ENCODE measurements at places on chromosomes 5 and 9. TPM values are rescaled to one million over a fixed set of nuclear protein-coding genes. Genes with fewer than 3 reads are reported as not detected.

GRCh38 chr9:130241198-130241535 is 24.4 kb upstream of the HMCN2 start:
- no peaks in the 10 kb centered on the region for H3K27me3 ChIP-seq
- no peak overlapping the region for H3K27ac ChIP-seq
- no peaks in the 10 kb centered on the region for H3K4me1 ChIP-seq
- no peaks in the 10 kb centered on the region for H3K36me3 ChIP-seq
- no peak overlapping the region for H3K4me3 ChIP-seq

Gene HSPB3
- total RNA-seq = not detected

GRCh38 chr5:117454716-117455212 is 880.1 kb upstream of the SEMA6A start:
- no peaks in the 10 kb centered on the region for H3K36me3 ChIP-seq
- H3K4me3 ChIP-seq = no peak overlapping the region
- no peaks in the 10 kb centered on the region for H3K27me3 ChIP-seq
- no peaks in the 10 kb centered on the region for H3K4me1 ChIP-seq
- DNase-seq = no peak

Gene ORM2
- total RNA-seq = not detected

Gene SLC6A3
- total RNA-seq = not detected

DNA sequence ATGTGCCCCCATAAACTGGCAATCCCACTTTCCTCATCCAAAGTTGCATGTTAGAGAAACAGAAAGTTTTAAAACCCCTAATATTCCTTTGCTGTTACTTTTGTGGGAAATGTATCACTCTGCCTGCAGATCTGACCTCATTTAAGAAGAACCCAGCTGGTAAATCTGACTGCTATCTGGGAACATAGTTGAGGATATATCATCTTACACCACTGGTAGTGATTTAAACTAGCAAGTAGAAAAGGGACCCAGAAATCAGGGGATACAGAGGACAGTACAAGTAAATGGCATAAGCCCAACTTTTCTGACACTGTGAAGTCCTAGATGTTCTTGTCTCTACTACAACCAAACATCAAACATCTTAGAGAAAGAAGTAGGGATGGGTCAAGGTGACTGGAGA is 1060.5 kb upstream of the DMAC1 start:
- H3K4me1 ChIP-seq = peaks cover 4% of the 10 kb centered on the region
- no peak overlapping the region for H3K27ac ChIP-seq
- peaks cover 13% of the 10 kb centered on the region for H3K27me3 ChIP-seq
- DNase-seq = no peak
- no peaks in the 10 kb centered on the region for H3K36me3 ChIP-seq
- no peak overlapping the region for H3K4me3 ChIP-seq

Gene ANKRD33B
- 4.4 TPM for total RNA-seq

Gene DND1
- 1.1 TPM for total RNA-seq

Gene CLTB
- total RNA-seq = 73.2 TPM

- no peak for DNase-seq
- H3K27me3 ChIP-seq = peaks cover 2% of the 10 kb centered on the region
- no peaks in the 10 kb centered on the region for H3K36me3 ChIP-seq
- no peaks in the 10 kb centered on the region for H3K4me1 ChIP-seq
- no peak overlapping the region for H3K27ac ChIP-seq
Observed at GRCh38 chr5:114415760-114416159, 53.9 kb downstream of the KCNN2 start.

GRCh38 chr5:84242286-84242685 is 142.4 kb downstream of the EDIL3 start:
- H3K36me3 ChIP-seq = no peaks in the 10 kb centered on the region
- no peak for DNase-seq
- H3K4me3 ChIP-seq = no peak overlapping the region
- no peaks in the 10 kb centered on the region for H3K27me3 ChIP-seq

GRCh38 chr5:149432911-149433401 is 53.9 kb upstream of the IL17B start:
- H3K4me1 ChIP-seq = peaks cover 11% of the 10 kb centered on the region
- H3K36me3 ChIP-seq = no peaks in the 10 kb centered on the region
- no peak for DNase-seq
- no peak overlapping the region for H3K4me3 ChIP-seq

DNA sequence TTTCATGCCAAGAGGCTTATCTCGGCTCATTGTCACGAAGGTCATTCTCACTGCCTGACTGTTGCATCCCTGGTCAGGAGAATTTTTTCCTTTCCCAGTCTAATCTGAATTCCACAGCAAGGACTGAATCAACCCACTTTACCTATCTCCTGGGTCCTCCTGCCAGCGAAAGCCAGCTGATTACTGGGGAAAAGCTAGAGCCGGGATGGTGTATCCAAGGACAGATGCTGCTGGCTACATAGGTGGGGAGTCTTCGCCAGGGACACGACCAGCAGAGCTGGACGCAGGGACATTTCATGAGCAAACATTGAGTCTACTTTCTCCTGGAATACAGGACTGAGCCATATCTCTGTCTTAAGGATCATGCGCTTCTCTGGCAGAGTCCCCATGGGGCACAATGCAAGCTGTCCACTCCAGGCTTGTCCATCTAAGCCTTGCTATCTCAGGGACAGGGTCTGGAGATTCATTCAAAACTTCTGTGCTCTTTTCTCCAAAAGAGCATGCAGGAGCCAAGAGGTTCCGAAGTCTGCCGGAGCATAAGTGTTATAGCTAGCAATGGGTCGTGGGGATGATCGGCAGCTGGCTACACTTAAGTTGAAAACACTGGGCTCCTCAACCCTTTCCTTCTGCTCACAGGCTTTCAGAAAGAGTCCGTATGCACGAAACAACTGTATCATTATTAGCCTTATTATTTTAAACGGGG is 6.5 kb upstream of the HAND1 start:
- peaks cover 81% of the 10 kb centered on the region for H3K27me3 ChIP-seq
- no peak overlapping the region for H3K4me3 ChIP-seq
- H3K4me1 ChIP-seq = no peaks in the 10 kb centered on the region
- no peaks in the 10 kb centered on the region for H3K36me3 ChIP-seq
- no peak for DNase-seq

GRCh38 chr5:158880483-158881001 is 219.2 kb downstream of the EBF1 start:
- H3K4me1 ChIP-seq = no peaks in the 10 kb centered on the region
- H3K4me3 ChIP-seq = no peak overlapping the region
- H3K36me3 ChIP-seq = no peaks in the 10 kb centered on the region
- no peak overlapping the region for H3K27ac ChIP-seq
- H3K27me3 ChIP-seq = no peaks in the 10 kb centered on the region

Gene SLC6A18
- not detected for total RNA-seq

Gene OBP2B
- total RNA-seq = not detected

Gene PCDHB11
- 0.16 TPM for total RNA-seq

GRCh38 chr5:152393441-152393840 is 11.6 kb downstream of the NMUR2 start:
- H3K4me3 ChIP-seq = no peak overlapping the region
- DNase-seq = no peak
- no peaks in the 10 kb centered on the region for H3K36me3 ChIP-seq
- no peaks in the 10 kb centered on the region for H3K4me1 ChIP-seq
- H3K27me3 ChIP-seq = no peaks in the 10 kb centered on the region
- no peak overlapping the region for H3K27ac ChIP-seq

GRCh38 chr5:86917117-86917579 is 299.4 kb downstream of the COX7C start:
- DNase-seq = peak; percentile 26
- H3K36me3 ChIP-seq = no peaks in the 10 kb centered on the region
- H3K4me3 ChIP-seq = no peak overlapping the region

Gene ARL14EPL
- 0.58 TPM for total RNA-seq

Gene BTNL3
- total RNA-seq = not detected

GRCh38 chr9:114078021-114078780 is at the start of gene AMBP:
AMBP (minus strand) TSS chr9:114078300; CDS start chr9:114078209, 91 bp downstream.
- no peaks in the 10 kb centered on the region for H3K36me3 ChIP-seq
- no peak within 1 kb of the TSS for H3K27ac ChIP-seq
- DNase-seq = no peak
- peaks cover 16% of the 10 kb centered on the region for H3K27me3 ChIP-seq

DNA sequence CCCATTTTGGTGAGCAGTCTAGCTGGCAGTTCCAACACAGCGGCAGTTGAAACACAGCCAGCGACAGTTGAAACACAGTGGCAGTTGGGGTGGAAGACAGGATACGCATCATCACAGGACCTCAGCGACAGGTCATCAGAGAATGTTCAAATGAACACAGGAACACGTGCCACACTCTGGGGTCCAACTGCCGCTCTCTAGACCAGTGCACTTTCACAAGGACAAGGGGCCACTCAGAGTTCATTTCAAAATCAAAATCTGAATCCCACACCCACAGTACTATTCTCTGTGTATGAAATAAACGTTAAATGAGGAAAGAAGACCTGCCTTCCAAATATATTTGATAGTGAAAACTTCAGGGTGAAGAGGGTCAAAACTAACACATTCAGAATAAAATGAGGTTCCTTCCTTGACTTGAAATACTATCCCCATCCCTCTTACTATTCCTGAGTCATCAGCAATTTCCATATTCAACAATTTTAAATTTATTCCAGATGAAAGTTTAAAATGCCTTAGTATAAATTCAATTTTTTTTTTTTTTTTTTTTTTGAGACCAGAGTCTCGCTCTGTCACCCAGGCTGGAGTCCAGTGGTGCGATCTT is 53.0 kb upstream of the SIMC1 start:
- no peaks in the 10 kb centered on the region for H3K4me1 ChIP-seq
- no peaks in the 10 kb centered on the region for H3K27me3 ChIP-seq
- H3K4me3 ChIP-seq = no peak overlapping the region
- no peak for DNase-seq
- H3K27ac ChIP-seq = no peak overlapping the region
- no peaks in the 10 kb centered on the region for H3K36me3 ChIP-seq

GRCh38 chr5:134567641-134568336 is 42.3 kb downstream of the JADE2 start:
- H3K27me3 ChIP-seq = no peaks in the 10 kb centered on the region
- H3K36me3 ChIP-seq = no peaks in the 10 kb centered on the region
- peak; percentile 80 for DNase-seq

GRCh38 chr9:23665635-23666034 is 160.4 kb downstream of the ELAVL2 start:
- no peak overlapping the region for H3K4me3 ChIP-seq
- no peaks in the 10 kb centered on the region for H3K4me1 ChIP-seq
- H3K36me3 ChIP-seq = no peaks in the 10 kb centered on the region
- no peak for DNase-seq
- no peak overlapping the region for H3K27ac ChIP-seq
- no peaks in the 10 kb centered on the region for H3K27me3 ChIP-seq

Gene PCDHA12
- total RNA-seq = not detected

Gene CNTNAP3
- 19.4 TPM for total RNA-seq

DNA sequence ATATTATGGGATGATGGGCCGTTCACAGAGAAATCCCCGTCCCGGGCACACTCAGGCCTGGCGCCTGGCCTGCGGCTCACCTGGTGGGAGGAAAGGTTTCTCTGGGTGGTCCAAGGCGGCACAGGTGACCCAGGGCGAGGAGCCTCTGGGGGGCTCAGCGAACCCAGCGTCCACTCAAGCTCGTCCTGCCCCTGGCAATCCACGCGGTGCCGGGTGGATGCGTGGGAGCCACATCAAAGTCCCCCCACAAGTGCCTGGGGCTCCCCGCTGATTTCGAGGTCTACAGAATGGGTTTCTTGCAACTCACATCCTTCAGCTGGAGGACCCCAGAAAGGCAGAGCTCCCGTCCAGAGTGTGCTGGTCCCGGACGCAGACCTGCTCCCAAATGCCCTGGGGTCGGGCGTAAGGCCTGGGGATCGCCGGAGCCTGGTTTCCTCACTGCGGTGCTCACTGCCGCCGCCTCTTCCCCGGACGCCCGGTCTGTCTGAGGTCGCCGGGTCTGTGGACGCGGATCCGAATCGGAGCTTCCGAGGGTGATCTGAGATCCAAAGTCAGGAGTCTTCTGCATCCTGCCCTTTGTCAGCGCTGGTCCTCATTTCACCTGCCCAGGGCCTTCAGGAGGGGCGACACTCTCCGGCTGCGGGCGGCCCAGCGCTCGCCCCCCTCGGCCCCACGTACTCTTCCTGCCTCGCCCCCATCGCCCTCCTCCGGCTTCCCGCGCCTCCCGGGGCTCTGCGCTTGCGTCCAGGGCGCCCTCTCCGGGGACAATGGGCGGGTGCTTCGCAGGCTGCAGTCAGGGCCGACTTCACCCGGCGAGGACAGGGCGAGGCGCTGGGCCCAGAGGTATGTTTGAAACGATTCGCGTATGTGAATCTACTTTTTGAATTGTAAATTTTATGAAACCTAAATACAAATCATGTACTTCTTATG is 20.0 kb upstream of the RUFY1 start:
- H3K27me3 ChIP-seq = no peaks in the 10 kb centered on the region
- DNase-seq = peak; percentile 75
- H3K4me3 ChIP-seq = peak overlapping the region; percentile 47
- no peaks in the 10 kb centered on the region for H3K36me3 ChIP-seq
- H3K4me1 ChIP-seq = no peaks in the 10 kb centered on the region

Gene CYSRT1
- total RNA-seq = 0.92 TPM

All from endothelial cell of umbilical vein (primary cell).